Type B pancreatic cell (in vitro differentiated cells): ENCODE measurements at places on chromosomes 5 and 9.

- DNase-seq = no peak
These were observed 207.3 kb downstream of the PARP8 start for GRCh38 chr5:50873595-50874277.

DNA sequence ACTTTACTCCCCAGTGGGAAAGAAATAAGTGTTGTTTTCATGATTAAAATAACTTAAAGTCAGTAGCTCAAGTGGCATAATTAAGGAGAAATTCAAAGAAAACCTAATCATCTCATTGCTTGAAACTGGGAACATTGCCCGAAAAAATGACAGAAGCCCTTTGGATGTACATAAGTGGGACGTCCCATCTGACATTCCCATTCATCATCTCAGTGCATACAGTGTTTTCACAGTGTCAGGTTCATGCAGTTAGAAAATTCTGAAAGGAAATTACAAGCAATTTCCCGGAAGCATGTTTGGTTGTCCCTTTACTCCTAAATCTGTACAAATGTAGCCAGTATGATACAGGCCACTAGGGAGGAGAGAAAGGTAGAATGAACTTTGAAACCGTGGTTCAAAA is 95.6 kb downstream of the ADAMTS16 start:
- DNase-seq = no peak

DNA sequence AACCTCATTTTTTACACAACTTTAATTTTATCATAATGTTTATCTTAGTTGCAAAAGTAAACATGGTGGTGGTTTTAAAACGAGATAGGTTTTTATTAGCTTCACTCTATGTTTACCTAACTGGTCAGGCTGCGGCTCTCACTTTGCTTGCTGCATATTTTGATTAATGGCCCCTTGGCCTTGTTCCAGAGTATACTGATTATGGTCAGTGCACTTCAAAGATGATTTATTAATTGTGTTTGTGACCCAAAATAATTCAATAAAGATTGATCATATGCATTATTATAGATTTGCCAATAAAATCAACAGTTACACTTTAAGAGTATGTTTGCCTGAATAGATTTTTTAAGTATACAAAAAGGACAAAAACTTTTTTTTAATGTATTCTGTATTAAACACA is 188.0 kb downstream of the XRCC4 start:
- DNase-seq = no peak

GRCh38 chr5:55636683-55637082 is 75.4 kb downstream of the SLC38A9 start:
- DNase-seq = no peak

DNA sequence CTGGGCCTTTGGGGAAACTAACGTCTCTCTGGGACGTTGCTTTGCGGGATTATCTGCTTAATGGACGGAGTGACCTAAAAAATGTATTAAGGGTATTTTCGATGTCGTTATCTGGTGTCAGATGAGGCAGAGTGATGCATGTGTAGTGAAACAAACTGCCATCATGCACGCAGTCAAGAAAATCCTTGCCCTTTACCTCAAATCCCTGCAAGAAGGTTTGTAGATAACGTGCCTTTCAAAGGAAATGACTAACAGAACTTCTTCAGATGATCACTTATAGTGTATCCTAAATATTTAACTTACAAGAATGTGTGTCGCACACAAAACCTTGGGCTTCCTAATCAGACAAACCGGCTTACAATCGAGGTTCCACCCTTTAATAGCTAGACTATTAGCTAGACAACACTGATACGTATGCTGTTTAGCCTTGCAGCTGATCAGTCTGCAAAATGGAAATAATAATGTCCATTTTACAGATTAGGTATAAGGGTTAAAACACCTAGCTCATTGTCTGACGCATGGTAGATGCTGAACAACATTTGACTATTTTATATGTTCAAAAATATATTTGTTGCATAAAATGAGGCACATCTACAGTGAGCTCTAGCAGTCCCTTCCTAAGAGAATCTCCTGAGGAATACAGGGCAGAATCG is 541 bp upstream of the TBCA start:
- DNase-seq = no peak

DNA sequence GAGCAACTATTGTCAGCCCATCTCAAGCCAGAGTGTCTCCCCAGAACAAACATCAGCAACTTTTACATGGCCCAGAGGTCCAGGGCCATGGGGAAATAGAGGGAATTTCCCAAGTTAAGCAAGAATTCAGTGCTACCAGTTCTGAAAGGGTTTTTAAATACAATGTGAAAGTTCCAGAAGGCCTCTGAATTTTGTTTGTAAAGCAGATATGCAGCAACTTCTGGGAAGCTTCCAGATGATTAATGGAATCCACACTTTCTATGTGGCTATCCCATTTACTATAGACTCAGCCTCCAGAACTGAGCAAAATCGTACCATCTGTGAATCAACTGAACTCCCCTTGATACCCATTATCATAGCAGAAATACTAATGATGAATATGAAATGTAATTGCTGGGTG is 93.8 kb downstream of the FEM1C start:
- no peak for DNase-seq

GRCh38 chr5:32710550-32711361 is at the start of gene NPR3:
NPR3 (plus strand) TSS chr5:32711321; CDS start chr5:32711777, 456 bp downstream.
- DNase-seq = peak; percentile 76

DNA sequence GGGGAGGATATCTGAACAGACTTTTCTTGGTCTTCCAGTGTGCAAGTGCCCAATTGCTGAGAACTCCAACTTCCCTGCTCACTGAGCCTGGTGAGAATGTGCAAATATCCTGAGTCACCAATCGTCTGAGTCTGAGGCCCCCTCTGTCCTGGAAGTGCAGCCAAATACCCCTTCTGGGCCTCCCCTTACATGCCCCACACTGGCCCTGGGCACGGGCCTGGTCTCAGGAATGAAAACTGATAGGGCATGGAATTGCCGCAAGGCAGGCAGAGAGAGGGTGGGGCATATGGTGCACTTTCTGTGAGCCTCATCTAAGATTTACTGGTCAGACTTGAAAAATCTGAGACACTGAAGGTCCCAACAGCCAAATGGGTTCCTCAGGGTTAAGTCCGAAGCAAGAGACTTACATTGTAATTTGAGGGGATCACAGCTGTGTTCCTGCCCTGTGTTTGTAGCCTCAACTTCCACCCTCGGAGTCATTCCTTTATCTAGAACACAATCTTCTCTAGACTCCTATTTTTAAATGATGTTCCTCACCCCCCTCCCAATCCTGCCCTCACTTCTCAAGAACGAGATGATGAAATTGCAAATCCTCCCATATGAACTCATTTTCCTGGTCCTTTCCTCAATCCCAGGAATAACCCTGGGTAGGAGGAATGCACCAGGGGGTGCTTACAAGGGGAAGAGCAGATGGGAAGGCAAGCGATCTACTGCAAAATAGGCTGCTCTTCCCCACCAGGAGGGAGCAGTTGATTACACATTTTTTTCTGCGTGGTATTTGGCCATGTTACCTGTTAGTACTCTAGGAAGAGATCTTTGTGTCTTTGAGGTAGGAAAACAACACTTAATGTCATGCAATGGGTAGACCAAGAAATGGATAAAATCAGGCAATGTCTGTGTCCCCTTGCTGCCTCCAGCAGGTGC is 34.6 kb upstream of the ARHGAP26 start:
- DNase-seq = no peak
